ENCODE measurements at places on chromosomes 12 and 14.

DNA sequence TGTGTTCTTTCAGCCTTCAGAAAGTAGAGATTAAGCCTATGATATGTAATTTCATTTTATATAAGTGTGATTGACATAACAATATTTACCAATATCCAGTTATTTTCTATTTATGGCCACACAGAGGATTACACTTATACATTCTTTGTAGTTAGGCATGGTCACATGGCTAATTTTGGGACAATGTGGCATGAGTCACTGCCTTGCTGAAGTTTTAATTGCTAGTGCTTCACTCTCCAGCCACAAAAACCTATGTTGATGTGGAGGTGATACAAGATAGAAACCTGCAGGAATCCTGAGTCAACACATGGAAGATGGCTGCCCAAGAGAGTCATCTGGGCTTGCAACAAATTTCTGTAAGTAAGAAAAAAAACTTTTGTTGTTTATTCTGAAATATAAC lies 17.0 kb downstream of the CLEC14A start:
- DNase-seq = no peak

DNA sequence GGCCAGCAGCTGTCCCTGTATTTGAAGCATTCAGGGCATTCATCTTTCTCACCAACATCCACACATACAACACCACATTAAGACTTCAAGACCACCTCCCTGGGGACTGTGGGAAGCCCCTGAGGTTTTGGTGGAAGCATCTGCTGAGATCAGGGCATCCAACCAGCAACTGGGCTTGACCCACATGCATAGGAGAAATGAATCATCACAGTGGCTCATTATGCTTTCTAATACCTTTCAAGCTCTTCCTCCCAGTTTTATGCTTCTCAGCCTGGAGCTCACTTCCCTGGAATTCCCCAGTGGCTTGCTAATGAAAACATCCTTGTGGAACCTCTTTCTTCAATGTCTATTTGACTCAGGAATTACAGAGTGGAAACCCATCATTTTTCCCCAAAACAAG lies 21.4 kb upstream of the CMKLR1 start:
- no peak for DNase-seq

DNA sequence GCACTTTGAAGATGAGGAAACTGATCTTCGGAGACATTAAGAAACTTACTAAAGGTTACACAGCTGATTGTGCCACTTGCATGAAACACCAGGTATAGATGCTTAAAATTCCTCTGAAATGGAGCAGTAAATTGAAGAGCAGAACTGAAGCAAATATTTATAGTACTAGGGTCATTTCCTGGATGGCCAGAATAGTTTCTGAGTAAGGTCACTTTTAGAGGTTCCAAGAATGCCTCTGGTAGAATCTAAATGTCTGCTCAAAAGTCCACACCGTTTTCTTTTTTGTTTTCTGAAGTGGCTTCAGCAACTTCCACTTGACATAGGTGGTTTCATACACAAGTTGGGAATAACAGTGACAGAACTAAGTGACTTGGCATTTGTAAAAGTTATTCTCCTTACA lies 19.4 kb downstream of the TPH2 start:
- DNase-seq = no peak

DNA sequence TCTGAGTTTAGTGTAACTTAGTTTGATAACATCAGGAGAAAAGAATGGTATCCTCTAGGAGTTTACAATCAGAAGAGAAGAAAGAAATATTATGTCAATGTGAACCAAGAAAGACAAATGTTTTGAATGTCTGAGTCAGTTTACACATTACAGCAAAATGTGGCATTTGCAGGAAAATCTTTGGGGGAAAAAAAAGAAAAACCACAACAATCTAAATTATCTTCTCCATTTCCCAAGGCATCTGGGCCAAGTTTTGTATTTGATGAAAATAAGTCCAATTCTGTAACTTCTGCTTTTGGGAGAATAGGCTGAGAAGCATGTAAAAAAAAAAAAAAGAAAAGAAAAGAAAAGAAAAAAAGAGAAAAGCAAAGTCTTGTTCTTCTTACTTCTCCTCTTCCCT lies 58.8 kb upstream of the FLRT2 start:
- no peak for DNase-seq

- no peak for DNase-seq
Observed at GRCh38 chr12:30796313-30796780, 41.6 kb upstream of the CAPRIN2 start.

DNA sequence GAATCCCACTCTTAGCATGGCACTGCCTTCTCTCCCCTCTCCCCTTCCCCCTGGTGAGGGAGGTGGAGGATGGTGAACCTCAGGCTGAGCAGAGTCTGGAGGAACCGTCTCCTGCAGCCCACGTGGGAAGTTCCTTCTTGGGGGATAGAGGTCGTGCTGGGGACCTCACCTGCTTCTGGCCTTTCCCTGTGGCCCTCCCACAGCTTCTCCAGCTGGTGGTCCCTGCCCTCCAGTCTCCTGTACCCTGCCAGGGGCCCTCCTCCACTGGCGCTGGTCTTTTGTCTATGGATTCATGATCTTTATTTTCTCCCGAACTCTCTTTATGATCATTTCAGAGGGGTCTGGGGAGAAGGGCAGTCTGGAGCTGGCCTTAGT lies 9.0 kb upstream of the MTA1 start:
- DNase-seq = no peak

DNA sequence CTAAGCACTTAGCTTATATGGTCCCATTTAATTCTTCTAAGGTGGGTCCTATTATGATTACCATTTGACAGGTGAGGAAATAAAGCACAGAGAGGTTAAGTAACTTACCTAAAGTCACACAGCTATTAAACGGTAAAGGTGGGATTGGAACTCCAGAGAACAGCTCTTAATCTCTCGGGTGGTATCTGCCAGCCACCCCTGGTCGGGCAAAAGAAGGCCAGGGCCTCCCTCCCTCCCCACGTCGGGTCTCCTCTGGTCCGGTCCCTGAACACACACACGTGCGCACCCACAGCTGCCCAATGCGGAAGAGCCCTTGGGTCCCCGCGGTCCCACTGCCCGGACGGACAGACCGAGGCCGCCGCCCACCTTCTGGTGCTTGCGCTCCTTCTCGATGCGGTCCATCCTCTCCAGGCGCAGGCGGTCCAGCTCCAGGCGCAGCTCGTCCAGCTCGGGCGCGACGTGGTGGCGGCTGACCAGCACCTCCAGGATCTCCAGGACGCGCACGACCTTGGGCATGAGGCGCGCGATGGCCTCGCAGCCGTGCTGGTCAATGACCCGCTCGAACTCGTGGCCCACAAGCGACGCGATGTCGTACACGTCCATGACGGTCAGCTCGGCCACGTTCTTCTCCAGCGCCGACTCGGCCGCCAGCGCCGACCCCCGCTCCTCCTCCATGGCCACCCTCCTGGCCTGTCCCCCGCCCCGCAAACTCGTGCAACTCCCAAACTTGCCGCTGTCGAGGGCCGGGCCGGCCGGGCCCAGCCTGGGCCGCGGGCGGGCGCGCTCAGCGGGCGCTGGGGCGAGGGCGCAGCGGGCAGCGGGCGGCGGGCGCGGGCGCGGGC lies 490 bp downstream of the RILPL1 start:
- DNase-seq = no peak

DNA sequence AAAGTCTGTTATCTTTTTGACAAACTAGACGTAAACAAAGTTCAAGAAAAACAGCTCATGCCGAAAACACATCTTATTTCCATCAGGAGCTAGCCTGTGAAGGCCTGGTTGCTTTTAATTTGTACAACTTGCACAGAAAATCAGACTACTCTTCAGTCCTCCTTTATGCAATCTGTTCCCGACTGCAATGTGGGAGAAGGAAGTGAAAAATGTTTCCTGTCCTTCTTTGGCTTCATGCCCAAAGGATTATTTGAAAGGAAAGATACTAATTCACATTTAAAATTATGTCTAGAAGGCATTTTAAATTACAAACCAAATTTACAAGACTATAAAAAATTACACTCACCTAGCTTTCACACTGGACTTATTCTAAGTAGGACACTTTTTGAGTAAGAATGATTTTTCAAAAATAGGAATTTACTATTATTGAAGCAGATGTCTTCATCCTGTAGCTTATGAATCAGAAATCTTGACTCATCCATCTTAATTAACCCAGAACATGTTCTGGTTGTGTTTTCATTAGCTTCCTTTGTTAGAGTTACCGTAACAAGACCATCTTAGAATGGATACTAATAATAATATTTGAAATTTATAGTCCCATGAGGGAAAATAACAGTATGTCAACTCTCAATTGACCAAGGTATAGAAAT lies 272.6 kb downstream of the PRKD1 start:
- no peak for DNase-seq

- no peak for DNase-seq
Observed at GRCh38 chr12:67370979-67371378, 101.8 kb downstream of the CAND1 start.

DNA sequence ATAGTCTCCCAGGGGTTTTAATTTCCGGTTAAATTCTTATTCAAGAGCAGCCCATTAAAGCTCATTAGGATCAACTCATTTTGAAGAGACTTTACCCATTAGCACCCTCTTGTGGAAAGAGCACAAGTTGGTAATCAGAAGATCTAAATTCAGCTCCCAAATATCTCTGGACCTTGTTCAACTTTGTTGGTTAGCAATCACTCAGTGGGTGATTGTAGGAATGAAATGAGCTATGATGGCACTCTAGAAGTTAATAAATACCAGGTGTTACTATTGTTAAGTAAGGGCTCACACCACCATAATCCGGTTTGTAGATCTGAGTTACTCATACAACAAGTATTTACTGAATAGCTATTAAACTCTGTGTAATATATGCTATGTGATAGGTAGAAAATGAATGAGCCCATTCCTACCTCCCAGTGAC lies 42.9 kb downstream of the TRIP11 start:
- peak; percentile 58 for DNase-seq

DNA sequence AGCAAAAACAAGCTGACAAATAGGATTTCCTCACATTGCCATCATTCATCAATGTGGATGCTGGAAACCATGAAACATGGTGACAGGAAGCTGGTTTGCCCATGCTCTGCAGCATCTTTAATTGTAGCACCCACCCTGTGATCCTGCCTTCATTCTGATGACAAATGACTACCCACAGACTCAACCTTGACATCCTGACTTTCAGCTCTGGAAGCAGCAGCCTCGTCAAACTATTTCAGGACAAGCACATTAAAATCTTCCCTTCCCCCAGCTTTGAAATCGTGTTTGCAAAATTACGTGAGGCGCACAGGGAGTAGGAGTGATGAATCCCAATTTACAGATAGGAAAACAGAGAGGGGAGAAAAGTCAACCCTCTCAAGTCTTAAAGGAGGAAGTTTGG lies 285.5 kb downstream of the GLT1D1 start:
- DNase-seq = no peak

GRCh38 chr12:69910694-69911093 lies 85.7 kb downstream of the MYRFL start:
- DNase-seq = no peak

GRCh38 chr12:25004447-25004846 lies 55.5 kb upstream of the BCAT1 start:
- no peak for DNase-seq

- no peak for DNase-seq
Observed at GRCh38 chr12:53618275-53618674, 7.9 kb downstream of the ATF7 start.

DNA sequence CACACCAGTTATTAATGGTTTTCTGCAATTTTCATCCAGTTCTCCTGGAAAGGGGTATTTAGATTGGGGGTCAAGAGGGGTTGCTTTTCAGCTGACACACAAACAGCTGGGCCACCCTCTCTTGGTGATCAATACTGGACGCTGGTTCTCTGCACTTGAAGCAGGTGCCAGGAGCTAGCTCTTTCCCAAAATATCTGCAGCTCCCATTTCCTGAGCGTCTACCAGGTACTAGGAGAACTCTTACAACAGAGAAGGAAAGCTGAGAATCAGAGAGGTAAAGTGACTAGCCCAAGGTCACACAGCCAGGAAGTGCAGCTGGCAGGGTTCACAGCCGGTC lies 1.2 kb downstream of the TESC start:
- no peak for DNase-seq

GRCh38 chr12:86261142-86261541 lies 5.0 kb upstream of the MGAT4C start:
- DNase-seq = no peak

GRCh38 chr14:69637503-69638031 lies 26.2 kb downstream of the SUSD6 start:
- no peak for DNase-seq

DNA sequence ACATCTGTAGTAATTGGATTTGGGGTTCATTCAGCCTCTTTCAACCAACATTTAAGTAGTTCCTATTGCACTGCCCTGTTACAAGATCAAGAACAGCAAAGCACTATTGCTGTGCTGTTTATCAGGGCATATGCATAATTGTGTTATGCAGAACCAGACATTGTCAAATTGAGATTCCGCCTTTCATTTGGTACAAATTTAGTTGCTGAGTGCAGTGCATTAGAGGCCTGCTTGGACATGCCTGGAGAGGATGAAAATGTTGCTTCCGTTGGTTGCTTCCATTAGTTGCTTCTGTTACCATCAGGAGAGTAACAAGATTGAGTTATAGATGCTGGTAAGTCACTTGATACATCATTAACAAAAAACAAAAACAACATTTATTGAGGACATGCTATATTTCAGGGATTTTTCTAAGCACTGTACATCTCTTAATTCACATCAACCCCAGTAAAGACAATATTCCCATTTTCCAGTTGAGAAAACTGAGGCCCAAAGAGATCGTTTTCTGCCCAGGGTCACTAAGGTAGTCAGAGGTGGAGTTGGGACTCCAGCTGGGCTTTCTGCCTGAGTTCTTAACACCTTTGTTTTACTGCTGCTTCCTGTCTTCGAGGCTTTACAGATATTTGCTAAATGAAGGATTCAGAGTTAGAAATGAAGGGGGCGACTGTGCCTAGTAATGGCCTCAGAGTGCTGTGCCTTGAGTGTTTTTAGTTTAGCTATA lies 79.3 kb downstream of the PPP2R5C start:
- DNase-seq = no peak

GRCh38 chr14:63573581-63573980 lies 30.4 kb upstream of the PPP2R5E start:
- no peak for DNase-seq

DNA sequence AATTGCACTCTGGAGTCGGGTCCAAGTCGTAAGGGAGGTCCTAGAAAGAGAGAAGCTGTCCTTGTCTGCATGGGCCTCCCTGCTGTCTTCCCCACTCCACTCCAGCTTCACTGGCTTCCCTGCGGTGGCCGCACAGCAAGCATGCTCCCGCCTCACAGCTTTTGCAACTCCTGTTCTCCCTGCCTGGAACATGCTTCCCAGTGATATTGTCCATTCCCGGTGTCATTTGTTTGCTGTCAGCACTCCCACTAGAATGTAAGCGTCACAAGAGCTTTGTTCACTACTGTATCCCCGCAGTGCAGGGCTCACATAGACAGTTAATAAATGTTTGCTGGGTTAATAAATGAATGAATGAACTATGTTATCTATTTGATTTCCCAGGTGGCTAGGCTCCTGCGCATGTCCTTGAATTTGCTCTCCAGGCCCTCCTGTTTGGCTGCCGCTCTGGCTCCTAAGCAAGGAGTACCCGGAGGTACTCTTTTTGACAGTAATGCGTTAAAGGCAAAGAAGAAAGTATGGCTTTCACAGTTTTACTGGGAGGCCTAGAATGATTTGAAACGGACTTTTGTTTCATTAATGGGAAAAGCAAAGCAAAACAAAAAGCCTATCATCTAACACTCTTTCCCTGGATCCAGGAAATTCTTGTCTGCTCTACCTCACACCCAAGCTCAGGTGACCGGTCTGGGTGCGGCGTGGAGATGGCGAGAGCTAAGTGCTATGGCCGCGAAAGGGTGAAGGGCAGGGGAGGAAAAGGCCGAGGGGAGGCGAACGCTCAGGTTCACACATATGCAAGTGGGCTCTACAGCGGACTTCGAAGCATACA lies 6.2 kb upstream of the SLC7A7 start:
- no peak for DNase-seq

- peak; percentile 30 for DNase-seq
Observed at GRCh38 chr12:3988519-3989217, 115.5 kb upstream of the PARP11 start.
